Stimulated activated CD8-positive, alpha-beta memory T cell treated with anti-CD3 and anti-CD28 coated beads, Interleukin-4, amount 100 ng/mL, for 4 hours (primary cell): ENCODE measurements at places on chromosomes 1 and 21.

- DNase-seq, result no peak
These were observed 37.7 kb upstream of the BCL10 start for GRCh38 chr1:85313888-85314696.

- DNase-seq, result no peak
These were observed 2.6 kb upstream of the HDAC1 start for GRCh38 chr1:32289256-32289655.

GRCh38 chr1:17276568-17276967, 27.7 kb downstream of the PADI3 start:
- DNase-seq, result no peak

- peak; percentile 15 for DNase-seq
These were observed 57.8 kb downstream of the EDARADD start for GRCh38 chr1:236451796-236452373.

GRCh38 chr1:20178634-20179370, 7.1 kb upstream of the UBXN10 start:
- DNase-seq, result no peak

- no peak for DNase-seq
These were observed 36.3 kb upstream of the CASZ1 start for GRCh38 chr1:10832703-10833102.

DNA sequence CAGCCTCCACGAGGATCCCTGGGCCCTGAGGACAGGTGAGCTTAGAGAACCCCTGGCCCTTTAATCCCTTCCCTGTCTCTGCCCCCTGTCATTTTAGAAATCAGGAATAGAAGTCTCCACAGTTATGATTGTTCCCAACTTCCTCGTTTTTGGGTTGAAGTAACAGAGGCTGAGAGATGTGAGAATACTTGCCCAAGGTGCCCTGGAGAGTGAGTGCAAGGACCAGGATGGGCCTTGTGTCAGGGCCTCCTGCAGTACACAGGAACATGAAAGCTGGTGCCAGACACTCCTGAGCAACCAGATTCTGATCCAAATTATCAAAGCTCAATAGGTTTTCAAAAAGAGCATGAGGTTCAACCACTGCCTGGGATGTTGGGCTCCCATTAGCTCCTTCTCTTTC, 10.1 kb downstream of the HLX start:
- DNase-seq, result no peak

GRCh38 chr21:31342348-31342747, 1.7 kb downstream of the TIAM1 start:
- no peak for DNase-seq

DNA sequence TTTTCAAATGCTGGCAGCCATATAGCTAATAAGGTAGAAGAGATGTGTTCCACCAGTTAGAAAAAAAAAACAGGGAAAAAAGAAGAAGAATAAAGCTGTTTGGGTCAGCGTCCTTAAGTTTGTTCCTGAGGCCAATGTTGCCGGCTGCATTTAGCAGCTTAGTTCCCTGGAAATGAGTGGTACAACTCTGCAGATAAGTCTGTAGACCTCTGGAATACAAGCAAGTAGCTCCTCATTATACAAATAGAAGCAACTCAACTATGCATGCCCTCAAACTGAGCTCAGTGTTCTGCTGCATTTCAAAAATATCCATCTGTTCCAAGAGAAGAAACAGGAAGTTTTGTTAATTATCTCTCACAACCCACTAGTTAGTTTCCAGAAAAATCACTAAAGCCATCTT, 181.2 kb upstream of the PKN2 start:
- no peak for DNase-seq

DNA sequence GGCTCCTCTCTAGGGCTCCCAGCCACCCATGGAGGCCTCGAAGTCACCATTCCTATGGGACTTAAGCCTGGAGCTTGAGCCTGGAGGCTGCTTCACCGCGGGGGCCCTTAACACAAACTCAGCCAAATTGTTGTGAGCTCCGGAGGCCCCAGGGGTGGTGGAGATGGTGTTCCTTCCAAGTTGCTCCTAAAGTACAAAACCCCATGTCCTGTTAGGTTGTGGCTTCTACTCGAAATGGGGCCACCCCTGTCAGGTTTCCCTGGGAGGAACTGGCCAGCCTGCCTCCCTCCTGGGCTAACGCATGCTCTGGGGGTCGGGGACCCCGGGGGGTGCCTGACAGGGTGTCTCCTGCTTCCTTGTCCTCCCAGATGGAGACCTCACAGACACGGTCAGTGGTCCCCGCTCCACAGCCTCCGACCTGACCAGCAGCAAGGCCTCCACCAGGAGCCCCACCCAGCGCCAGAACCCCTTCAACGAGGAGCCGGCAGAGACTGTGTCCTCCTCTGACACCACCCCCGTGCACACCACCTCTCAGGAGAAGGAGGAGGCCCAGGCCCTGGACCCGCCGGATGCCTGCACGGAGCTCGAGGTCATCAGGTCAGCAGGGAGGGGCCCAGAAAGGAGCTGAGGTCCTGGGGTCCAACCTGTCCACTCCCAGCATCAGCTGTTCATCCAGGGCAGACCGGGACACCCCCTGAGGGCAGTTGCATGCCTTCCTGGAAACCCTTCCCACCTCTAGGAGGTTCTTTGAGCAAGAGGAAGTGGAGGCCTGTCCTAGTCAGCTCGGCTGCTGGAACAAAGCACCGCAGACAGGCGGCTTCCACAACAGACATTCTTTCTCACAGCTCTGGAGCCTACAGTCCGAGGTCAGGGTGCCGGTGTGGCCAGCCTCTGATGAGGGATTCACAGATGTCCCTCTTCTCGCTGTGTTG, 10.8 kb upstream of the SLC25A34 start:
- no peak for DNase-seq

GRCh38 chr1:5901150-5901549, 91.1 kb downstream of the NPHP4 start:
- no peak for DNase-seq

- no peak for DNase-seq
These were observed 555.5 kb upstream of the NR5A2 start for GRCh38 chr1:199472018-199472417.

DNA sequence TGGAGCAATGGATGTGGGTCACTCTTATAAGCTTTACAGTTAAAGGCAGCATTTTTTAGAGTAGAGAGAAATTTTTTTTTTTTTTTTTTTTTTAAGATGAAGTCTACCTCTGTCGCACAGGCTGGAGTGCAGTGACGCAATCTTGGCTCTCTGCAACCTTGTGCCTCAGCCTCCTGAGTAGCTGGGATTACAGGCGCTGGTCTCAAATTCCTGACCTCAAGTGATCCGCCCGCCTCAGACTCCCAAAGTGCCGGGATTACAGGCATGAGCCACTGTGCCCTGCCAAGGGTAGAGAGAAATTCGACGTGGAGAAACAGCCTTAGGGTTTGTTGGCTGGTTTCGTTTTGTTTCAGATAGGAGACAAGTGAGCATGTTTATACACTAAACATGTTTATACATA, 594.2 kb upstream of the ADAMTS5 start:
- no peak for DNase-seq

DNA sequence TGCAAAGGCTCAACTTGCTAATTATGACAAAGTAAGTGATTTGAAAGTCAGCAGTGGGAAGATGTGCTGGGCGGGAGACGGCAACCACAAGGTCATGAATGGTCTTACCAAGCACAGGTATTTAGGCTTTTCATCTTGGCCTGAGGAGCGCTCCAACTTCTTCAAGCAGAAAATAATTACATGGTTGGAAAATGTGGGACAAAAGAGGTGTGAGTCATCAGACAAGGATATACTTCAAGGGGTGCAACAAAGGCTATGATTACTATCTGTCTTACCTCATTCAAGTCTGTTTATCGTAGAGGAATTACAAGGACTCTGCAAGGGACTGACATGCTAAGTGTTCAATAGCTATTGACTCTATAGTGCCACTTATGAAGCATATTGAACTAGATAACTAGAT, 2005.7 kb downstream of the MRPL39 start:
- no peak for DNase-seq

DNA sequence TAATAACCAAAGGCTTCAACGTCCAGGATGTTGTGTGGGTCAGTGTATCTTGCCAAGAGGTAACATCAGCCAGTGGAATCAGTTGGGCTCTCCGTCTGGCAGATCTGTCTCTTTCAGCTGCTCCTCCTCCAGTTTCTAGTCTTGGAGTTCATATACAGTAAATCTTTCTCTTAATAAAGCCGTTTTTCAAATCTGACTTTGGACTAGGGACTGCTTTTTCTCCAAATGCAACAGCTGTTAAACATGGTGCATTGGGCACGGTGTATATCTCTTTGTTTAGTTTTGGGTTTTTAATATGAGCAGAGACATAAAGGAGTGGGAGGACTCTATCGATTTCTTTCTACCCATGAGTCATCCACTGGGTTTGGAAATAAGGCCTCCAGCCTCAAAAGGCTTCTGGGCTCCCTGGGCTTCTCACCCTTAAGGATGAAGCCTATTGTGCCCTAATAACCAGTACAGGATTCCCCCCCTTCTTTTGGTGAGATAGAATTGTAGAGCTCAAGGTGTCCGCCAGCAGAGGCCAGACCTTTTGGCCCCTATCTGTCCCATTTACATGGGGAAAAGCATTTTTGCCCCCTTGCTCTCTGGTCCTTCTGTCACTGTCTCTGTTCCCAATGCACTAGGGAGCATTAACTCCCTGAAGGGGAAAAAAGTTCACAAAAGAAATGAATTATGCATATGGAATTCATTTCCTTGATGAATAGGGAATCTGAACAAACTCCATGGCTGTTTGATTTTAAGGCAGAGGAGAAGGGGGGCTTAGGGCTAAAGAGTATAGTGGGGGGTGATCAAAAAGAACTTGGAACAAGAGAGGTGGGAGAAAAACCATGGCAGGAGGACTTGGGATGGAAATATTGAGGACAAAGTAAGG, 86.0 kb downstream of the PBX1 start:
- DNase-seq, result no peak

DNA sequence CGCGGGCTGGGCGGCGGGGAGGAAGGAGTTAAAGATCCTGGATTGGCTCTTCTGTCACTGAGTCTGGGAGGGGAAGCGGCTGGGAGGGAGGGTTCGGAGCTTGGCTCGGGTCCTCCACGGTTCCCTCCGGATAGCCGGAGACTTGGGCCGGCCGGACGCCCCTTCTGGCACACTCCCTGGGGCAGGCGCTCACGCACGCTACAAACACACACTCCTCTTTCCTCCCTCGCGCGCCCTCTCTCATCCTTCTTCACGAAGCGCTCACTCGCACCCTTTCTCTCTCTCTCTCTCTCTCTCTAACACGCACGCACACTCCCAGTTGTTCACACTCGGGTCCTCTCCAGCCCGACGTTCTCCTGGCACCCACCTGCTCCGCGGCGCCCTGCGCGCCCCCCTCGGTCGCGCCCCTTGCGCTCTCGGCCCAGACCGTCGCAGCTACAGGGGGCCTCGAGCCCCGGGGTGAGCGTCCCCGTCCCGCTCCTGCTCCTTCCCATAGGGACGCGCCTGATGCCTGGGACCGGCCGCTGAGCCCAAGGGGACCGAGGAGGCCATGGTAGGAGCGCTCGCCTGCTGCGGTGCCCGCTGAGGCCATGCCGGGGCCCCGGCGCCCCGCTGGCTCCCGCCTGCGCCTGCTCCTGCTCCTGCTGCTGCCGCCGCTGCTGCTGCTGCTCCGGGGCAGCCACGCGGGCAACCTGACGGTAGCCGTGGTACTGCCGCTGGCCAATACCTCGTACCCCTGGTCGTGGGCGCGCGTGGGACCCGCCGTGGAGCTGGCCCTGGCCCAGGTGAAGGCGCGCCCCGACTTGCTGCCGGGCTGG, at the start of gene NPR1:
Gene NPR1 (plus strand): TSS at position 170 of the 818 bp plus-strand sequence. CDS start 421 bp downstream, at position 591.
- no peak for DNase-seq

DNA sequence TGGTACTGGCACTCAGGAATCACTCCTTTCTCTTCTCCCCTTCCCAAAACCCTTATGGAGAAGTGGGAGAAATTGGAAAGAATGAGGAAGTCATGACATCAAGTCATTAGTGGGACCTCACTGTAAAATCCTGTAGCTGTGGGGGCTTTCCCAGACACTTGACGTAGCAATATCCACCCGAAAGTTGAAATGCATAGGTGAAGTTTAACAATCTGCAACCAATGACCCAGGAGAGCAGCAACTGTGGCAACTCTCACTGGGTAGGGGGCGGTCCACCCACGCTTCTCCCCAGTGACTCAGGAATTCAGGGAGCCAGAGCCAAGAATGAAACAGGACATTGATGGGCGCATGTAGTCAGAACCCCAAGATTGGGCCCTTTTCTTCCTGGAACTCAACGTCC, 27.0 kb downstream of the ABCA4 start:
- no peak for DNase-seq

DNA sequence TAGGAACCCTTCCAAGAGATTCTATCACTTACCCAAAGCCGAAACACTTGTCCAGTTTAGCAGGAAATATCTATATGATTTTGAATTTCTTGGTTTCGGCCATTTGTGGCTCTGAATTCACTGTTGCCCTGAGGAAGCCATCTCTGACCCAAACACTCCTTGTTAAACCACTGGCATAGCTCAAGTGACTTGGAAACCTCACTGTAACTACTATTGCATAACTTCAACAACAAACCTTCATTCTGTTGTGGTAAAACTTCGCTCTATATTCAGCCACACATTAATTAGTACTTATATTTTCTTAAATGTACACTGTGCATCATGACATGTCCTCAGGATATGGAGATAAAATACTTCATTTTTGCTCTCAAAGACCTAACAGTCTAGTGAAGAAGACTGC, 63.2 kb downstream of the ST6GALNAC3 start:
- DNase-seq, result no peak

GRCh38 chr1:46394108-46394871, at the start of gene FAAH:
TSS of gene FAAH (plus strand) at chr1:46394317. CDS start at chr1:46394349, 32 bp downstream.
- DNase-seq, result no peak

DNA sequence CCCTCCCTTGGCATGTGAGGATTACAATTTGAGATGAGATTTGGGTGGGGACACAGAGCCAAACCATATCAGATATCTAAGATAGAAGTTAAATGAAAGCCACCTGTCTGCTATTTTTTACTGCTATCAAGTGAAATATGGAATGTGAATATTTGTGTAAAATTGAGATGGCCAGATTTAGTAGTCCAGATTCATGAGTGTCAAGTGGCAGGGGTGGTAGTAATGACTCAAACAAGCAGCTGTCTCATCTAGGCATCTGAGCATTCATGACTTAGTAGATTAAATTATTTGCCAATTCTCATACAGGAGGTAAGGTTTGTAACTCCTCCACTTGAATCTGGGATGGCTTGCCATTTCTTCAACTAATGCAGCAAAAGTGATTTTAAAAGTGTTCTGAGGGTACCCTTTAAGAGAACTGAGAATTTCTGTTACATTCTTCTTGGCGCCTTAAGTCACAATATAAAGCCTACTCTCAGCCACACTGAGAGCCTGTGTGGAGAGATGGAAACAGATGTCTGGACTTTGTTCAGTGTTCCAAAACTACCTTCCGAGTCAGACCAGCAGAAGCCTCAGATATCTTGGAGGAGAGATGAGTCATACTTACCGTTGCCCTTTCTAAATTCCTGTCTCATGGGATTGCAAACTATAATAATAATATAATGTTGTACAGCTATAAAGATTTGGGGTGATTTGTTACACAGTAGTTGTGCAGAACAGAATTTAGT, 1065.6 kb upstream of the TMPRSS15 start:
- DNase-seq, result no peak
